ENCODE measurements at places on chromosomes 3 and 15. TPM values are rescaled to one million over a fixed set of nuclear protein-coding genes. Genes with fewer than 3 reads are reported as not detected.

The STRIT1 gene
- total RNA-seq: not detected

The TMC3 gene
- total RNA-seq: not detected

The CD80 gene
- 1.2 TPM for total RNA-seq

The HACL1 gene
- 23.2 TPM for total RNA-seq

The RNF13 gene
- total RNA-seq: 28.8 TPM

- H3K27ac ChIP-seq: no peak overlapping the region
- H3K4me1 ChIP-seq: no peaks in the 10 kb centered on the region
- H3K36me3 ChIP-seq: no peaks in the 10 kb centered on the region
- no peak overlapping the region for H3K4me3 ChIP-seq
- H3K27me3 ChIP-seq: peaks cover 9% of the 10 kb centered on the region
Measured at GRCh38 chr15:86764021-86764420, 684.4 kb downstream of the AGBL1 start.

GRCh38 chr3:184188080-184188479 is 2.1 kb downstream of the ABCF3 start:
- no peak for DNase-seq
- H3K4me1 ChIP-seq: peaks cover 32% of the 10 kb centered on the region
- no peak overlapping the region for H3K4me3 ChIP-seq
- H3K27ac ChIP-seq: peak overlapping the region; percentile 11
- peaks cover 54% of the 10 kb centered on the region for H3K36me3 ChIP-seq

DNA sequence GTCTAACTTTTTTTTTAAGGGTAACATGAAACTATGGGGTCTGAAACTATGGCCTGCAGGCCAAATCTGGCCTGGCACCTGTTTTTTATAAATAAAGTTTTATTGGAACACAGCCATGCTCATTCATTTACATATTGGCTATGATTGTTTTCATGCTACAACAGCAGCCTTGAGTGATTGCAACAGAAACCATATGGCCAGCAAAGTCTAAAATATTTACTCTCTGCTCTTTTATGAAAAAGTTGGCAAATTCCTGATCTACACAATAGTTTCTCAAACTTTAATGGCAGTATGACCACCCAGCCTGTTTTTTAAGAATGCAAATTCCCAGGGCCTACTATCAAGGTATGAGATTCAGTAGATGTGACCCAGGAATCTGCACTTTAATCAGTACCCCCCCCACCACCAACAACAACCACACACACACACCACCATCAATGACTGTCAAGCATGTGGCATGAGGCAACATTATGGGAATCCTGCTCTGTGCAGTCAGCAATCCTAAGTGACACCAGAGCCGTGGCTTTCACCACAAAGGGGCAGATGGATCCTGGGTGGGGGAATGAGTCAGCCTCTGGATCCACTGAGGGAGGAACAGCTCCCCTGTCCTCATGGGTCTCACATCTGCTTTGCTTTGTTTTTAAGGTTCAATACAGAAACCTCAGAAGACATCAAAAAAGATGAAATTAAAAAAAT is 142.8 kb downstream of the NTRK3 start:
- no peak for DNase-seq
- H3K27me3 ChIP-seq: no peaks in the 10 kb centered on the region
- no peaks in the 10 kb centered on the region for H3K4me1 ChIP-seq
- H3K36me3 ChIP-seq: no peaks in the 10 kb centered on the region
- no peak overlapping the region for H3K27ac ChIP-seq
- no peak overlapping the region for H3K4me3 ChIP-seq

GRCh38 chr3:107506458-107506857 is 16.3 kb upstream of the BBX start:
- DNase-seq: no peak
- H3K27ac ChIP-seq: no peak overlapping the region
- no peaks in the 10 kb centered on the region for H3K4me1 ChIP-seq
- H3K4me3 ChIP-seq: no peak overlapping the region
- H3K27me3 ChIP-seq: peaks cover 5% of the 10 kb centered on the region

- H3K27ac ChIP-seq: no peak overlapping the region
- H3K36me3 ChIP-seq: no peaks in the 10 kb centered on the region
- no peaks in the 10 kb centered on the region for H3K27me3 ChIP-seq
- no peaks in the 10 kb centered on the region for H3K4me1 ChIP-seq
- no peak overlapping the region for H3K4me3 ChIP-seq
- peak; percentile 87 for DNase-seq
Measured at GRCh38 chr3:196837819-196838420, 29.8 kb upstream of the SENP5 start.

- no peaks in the 10 kb centered on the region for H3K4me1 ChIP-seq
- no peak overlapping the region for H3K4me3 ChIP-seq
- no peaks in the 10 kb centered on the region for H3K36me3 ChIP-seq
Measured at GRCh38 chr3:191074511-191074910, 124.5 kb upstream of the OSTN start.

- no peak overlapping the region for H3K4me3 ChIP-seq
- H3K4me1 ChIP-seq: no peaks in the 10 kb centered on the region
- H3K36me3 ChIP-seq: no peaks in the 10 kb centered on the region
- H3K27ac ChIP-seq: no peak overlapping the region
- H3K27me3 ChIP-seq: no peaks in the 10 kb centered on the region
Measured at GRCh38 chr15:73075160-73075859, 23.0 kb downstream of the NEO1 start.

DNA sequence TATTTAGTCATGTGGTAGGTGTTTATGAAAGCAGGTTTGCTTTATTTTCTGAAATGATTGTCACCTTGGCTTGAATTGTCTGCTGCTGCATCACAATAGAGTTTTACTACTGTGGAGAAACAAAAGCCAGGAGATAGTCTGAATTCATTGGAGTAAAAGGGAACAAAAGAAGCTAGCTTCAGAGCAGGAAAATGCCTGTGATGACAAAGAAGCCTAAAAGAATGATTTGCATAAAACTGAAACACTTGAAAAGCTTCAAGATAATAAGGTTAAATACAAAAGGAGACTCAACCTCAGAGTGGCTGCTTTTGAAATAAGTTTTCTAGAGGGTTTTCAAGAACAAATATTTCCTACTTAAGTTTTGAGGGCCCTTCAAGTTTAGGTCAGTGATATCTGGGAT is 138.3 kb downstream of the PTPRG start:
- H3K4me3 ChIP-seq: no peak overlapping the region
- H3K27ac ChIP-seq: no peak overlapping the region
- peaks cover 4% of the 10 kb centered on the region for H3K27me3 ChIP-seq
- no peak for DNase-seq

- H3K27me3 ChIP-seq: peaks cover 10% of the 10 kb centered on the region
- no peaks in the 10 kb centered on the region for H3K36me3 ChIP-seq
- H3K4me1 ChIP-seq: peaks cover 14% of the 10 kb centered on the region
- H3K27ac ChIP-seq: no peak overlapping the region
Measured at GRCh38 chr3:192959773-192960172, 42.1 kb upstream of the MB21D2 start.

- no peaks in the 10 kb centered on the region for H3K27me3 ChIP-seq
- no peak for DNase-seq
- H3K4me3 ChIP-seq: no peak overlapping the region
- H3K36me3 ChIP-seq: peaks cover 13% of the 10 kb centered on the region
Measured at GRCh38 chr3:49841806-49842205, 14.6 kb downstream of the TRAIP start.

DNA sequence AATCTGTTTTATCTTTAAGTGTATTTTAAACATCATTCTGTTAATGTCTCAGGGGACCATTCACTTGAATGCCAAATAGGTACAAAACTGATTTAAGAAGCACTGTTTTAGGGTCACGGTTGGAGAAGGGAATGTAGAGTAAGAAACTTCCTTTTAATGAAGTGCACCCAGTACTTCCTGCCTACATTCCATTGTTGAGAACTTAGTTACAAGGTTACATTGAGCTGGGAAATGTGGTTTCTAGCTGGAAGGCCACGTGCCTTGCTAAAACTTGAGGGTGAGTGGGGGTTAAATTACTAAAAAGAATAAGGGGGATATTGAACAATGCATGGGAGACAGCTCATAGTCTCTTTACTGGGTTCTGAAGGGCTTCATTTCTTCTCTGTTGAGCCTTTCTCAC is 78.3 kb upstream of the TBC1D5 start:
- H3K27ac ChIP-seq: no peak overlapping the region
- H3K36me3 ChIP-seq: no peaks in the 10 kb centered on the region
- DNase-seq: no peak
- no peak overlapping the region for H3K4me3 ChIP-seq
- H3K4me1 ChIP-seq: no peaks in the 10 kb centered on the region

DNA sequence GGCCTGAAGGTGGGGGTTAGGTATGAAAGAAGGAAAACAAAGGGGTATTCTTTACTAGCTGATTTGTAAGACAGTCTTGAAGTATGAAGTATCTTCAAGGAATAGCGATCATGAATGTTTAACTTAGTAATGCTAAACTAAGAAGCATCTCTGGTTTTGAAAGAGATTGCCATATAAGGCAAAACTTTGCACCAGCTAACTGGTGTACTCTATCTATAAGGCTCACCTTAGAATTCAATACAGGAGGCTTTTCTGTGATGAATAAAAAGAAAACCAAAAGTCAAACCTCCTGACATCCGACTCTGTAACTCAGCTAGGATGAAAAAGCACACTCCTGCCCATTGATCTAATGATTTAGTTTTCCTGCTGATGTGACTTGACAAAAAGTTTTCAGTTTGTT is 54.7 kb downstream of the FOXP1 start:
- H3K27me3 ChIP-seq: no peaks in the 10 kb centered on the region
- DNase-seq: no peak
- H3K36me3 ChIP-seq: no peaks in the 10 kb centered on the region
- H3K4me3 ChIP-seq: no peak overlapping the region
- H3K4me1 ChIP-seq: peaks cover 18% of the 10 kb centered on the region

GRCh38 chr3:111351334-111351733 is 190.7 kb upstream of the CD96 start:
- peaks cover 2% of the 10 kb centered on the region for H3K27me3 ChIP-seq
- H3K36me3 ChIP-seq: no peaks in the 10 kb centered on the region
- no peak overlapping the region for H3K4me3 ChIP-seq
- DNase-seq: no peak

DNA sequence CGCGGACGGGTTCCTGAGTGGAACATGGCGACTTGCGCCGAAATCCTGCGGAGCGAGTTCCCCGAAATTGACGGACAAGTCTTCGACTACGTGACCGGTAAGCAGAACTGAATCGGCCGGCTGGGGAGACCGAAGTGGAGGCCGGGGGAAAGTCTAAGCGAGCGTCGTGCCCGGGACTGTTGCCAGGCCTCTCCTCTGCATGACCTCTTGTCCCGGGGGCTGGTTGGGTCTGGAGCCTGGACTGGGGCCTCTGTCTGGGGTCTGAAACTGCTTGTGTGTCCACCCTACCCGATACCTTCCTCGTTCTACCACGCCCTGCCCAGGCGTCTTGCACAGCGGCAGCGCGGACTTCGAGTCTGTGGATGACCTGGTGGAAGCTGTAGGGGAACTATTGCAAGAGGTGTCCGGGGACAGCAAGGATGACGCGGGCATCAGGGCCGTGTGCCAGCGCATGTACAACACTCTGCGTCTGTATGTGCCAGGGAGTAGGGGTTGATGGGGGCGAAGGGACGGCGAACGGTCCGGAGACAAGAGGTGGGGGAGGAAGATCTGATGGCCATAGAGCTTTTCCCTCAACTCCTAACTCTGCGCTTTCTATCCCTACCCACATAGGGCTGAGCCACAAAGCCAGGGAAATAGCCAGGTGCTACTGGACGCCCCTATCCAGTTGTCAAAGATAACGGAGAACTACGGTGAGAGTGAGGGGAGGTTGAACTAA is at the start of gene ABCF3:
Gene ABCF3 (plus strand): TSS at position 16 of the 718 bp plus-strand sequence. CDS start 9 bp downstream, at position 25.
- H3K27ac ChIP-seq: peak within 1 kb of the TSS; percentile 93
- peaks cover 32% of the 10 kb centered on the region for H3K4me1 ChIP-seq
- peak; percentile 47 for DNase-seq
- peaks cover 55% of the 10 kb centered on the region for H3K36me3 ChIP-seq

GRCh38 chr15:86439614-86440013 is 359.9 kb downstream of the AGBL1 start:
- no peaks in the 10 kb centered on the region for H3K36me3 ChIP-seq
- H3K4me1 ChIP-seq: no peaks in the 10 kb centered on the region
- no peaks in the 10 kb centered on the region for H3K27me3 ChIP-seq
